ENCODE measurements at places on chromosomes 6 and 20. TPM values are rescaled to one million over a fixed set of nuclear protein-coding genes. Genes with fewer than 3 reads are reported as not detected.

Gene HUS1B
- 0.17 TPM for total RNA-seq

- DNase-seq: peak; percentile 29
These were observed 897 bp downstream of the CHD6 start for GRCh38 chr20:41617059-41617901.

Gene MPIG6B
- not detected for total RNA-seq

Gene APCDD1L
- 0.34 TPM for total RNA-seq

- DNase-seq: no peak
These were observed 119.2 kb upstream of the INSM1 start for GRCh38 chr20:20248620-20249200.

DNA sequence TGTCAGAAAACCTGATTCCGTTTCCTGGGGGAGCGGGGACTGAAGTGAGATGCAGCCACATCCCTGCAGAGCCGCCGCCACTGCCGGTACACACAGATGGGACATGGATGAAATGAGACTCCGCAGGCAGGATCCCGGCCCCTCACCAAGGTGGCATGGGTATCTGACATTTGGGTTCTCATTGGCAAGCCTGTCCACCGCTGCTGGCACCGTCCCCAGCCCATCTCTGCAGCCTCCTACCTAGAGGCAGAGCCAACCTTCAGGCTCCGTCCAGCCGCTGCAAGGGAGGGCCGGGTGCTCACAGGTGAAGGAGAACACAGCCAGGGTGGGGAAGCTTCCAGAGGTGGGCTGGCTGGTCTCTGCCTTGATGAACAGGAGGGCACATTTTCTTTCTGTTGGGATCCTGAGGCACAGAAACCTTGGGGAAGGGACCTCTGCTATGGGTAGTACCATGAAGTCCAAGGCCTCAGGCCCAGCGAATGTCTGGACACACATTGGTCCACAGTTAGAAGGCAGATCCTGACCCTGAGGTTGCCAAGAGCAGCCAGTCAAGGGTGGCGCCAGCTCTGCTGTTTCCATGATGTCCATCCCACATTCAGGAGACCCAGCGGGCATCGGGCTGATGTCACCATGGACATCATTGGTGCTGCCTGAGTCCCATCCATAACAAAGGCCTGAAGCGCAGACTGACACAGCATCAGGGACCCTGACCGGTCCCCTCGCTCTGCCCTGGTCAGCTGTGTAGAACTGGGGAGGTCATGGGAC lies 177.4 kb downstream of the TAF4 start:
- no peak for DNase-seq

Gene GCNT2
- 0.63 TPM for total RNA-seq

Gene RAD21L1
- total RNA-seq: 0.19 TPM

GRCh38 chr6:69895396-69895795 lies 29.0 kb downstream of the COL19A1 start:
- no peak for DNase-seq

DNA sequence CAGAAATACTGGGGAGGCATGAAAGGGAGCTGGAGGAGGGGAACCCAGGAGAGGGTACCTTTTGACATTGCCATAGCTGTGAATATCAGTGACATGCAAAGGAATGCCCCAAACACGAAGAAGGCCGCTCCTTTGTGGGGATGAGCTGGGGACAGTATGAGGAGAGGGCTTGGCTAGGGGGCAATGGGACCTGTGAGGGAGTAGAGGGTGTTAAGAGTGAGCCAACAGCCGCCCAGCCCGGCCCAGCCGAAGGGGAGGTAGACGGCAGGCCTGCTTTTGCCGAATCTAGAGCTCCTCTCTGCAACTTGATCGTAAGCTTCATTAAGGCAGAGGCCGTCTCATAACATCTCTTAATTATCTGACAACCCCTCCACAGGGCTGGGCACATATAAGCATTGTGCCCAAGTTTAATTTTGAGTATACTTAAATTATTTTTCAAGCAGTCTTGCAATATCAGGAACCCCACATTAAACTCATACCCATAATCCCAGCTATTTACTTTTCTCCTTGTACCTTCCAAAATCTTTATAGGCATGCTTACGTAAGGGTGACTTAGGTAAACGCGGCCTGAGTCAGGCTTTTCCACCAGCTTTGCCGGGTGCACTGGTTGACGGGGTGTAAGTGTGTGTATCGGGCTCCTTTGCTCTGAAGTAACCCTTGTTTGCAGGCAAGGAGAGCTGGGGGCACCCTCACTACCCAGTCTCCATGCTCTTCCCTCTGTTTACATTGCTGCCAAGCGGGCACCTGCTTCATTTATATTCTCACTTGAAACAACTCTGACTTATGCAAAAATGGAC lies 24.9 kb upstream of the VEGFA start:
- no peak for DNase-seq

DNA sequence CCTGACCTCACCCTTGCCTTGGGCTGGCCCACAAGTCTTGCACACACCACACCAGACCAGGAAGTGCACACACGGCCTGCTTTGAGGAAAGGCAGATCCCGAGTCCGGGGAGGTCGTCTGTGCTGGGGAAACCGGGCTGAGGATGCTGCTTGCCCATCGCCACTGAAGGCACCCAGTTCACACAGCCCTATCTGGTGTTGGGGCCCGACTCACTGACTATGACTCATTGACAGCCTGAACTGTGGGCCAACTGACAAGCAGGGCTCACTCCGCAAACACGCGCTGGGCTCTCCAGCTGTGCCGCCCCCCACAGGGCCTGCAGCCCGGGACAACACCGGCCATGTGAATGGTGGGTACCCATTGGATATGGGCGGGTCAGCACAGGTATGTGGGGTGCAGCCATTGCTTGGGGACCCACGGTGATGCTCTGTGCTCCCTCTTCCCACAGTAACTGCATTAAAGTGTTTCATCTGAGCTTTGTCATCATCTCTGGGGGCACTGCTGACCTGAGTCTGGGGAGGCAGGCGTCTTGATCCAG lies 1.6 kb downstream of the SAMD10 start:
- DNase-seq: peak; percentile 76

DNA sequence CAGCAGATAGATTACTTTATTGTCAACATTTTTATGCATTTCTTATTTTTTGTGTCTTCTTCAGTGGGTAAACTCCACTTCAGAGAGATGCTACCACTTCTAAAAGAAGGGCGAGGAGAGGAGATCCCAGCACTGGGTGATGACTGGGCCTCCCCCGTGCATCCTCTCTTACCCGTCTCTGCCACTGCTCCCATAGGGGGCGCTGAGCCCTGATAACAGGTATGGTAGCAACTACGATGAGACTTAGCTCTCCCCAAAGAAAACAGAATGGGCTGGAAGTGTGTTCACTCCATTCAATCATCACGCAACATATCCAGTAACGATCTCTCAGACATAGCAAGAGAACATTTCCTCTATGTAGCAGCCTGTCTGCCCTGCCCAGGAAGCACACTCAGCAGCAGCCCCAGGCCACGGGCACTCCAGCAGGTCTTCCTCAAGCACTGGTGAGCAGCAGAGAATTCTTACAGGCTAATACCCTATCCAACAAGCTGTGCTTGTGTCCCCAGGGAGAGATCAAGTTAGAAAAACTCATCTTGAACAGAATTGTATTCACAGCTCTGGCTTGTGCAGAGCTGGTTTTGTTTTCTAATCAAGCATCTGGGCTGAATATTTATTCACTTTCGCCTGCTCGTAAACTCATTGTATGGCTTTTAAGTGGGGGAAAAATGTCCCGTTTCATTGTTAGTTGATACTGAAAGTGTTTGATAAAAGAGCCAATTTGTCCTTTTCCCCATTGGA lies 533.1 kb upstream of the CDH4 start:
- no peak for DNase-seq

- DNase-seq: peak; percentile 83
These were observed 7.1 kb downstream of the RPS6KA2 start for GRCh38 chr6:166619912-166620311.

- no peak for DNase-seq
These were observed 13.6 kb upstream of the GATA5 start for GRCh38 chr20:62489186-62489931.

DNA sequence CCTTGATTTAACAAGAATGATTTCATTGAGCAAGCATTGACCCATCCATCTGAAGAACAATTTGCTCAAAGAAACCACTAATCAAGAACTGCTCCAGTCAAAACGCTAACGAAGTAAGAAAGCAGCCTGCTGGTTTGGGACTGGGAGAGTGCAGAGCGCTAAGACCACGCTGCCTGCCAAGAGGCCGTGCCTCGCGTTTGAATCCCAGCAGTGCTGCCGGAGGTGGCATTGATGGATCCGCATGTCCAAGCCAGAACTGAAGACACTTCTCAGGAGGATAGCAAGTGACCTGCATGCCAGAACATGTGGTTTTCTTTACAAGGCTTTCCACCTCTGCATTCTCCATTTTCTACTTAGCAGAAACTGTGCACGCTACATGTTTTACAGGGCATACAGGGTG lies 105.2 kb upstream of the FOXC1 start:
- no peak for DNase-seq

DNA sequence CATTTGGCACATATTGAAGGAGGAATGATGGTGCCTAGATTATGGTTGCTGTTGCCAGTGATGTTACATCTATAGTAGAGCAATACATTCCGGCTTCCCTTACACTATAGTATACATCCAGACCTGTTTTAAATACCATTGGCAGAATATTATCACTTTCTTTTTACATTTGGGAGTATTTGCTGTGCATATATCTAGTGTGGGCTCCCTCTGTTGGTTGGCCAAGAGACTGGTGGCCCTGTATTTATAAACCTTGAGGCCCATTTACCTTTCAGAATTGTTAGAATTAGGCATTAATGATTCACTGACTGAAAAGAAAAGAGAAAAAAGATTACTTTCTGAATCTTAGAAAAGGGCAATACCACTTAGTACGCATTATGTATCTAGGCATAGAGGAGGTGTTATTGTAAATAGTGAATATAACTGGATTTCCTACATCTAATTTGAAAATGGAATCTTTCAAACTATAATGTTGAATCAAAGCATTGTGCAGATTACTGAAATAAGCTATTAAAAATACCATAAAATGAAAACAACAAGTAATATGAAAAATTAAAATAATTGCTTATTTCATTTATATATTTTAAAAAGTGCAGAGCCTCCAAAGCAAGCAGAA lies 628.8 kb upstream of the MAN1A1 start:
- DNase-seq: peak; percentile 19

GRCh38 chr6:16849280-16849987 lies 88.2 kb upstream of the ATXN1 start:
- peak; percentile 87 for DNase-seq

DNA sequence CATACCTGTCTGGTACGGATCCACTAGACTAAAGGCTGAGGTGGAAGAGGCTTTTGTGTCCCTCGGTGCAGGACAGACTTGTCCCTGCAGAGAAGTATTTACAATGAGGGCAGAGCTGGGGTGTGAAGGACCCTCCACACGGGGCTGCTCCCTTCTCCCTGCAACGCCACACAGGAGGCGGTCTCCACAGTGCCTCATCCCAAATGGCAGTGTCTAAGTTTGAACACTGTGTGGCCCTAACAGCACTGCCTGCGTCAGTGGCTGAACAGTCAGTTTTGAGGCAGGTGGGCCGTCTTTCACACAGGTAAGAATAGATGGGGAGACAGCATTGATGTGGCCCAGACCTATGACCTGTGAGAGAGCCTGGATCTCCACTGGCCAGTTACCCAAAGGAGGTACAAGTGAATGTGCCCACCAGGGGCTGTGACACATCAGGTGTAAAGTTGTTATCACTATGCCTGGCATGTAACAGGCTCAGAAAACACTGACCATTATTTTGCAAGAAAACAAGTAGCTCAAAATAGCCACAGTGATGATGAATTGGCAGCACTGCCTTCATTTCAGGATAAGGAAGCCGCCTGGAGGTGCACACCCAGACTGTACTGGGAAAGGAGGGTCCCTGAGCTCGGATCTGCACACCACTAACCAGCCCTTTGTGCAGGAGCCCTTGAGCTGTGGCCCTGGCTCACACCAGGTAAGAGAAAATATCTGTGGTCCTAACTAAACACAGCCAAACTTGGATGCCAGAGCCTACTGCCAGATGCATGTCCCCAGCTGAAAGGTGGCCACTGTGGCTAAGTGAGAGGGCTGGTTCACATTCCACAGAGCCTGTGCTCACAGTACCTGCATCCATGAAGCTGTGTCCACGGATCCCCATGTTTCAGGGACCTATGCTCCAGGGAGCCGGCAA lies 246.7 kb downstream of the DLL1 start:
- no peak for DNase-seq

DNA sequence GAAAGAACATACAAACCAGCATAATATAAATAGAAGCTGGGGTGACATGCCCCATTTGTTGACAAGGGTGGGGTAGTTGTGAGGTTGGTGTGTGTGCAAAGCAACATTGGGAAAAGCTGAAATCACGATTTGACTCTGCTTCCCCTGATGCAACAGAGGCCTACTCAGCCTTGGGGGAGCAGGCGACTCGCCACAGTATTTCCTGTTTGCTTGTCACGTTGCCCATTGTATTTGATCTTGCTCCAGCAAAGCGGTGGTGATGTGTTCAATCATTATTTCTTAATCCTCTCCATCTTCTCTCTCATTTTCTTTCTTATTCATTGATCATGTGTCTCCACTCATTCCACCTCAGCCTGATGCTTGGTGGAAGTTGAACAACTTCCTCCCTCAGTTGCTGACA lies 165.8 kb upstream of the CITED2 start:
- peak; percentile 80 for DNase-seq

Gene PLCB1
- 0.06 TPM for total RNA-seq

Gene C20orf202
- not detected for total RNA-seq

DNA sequence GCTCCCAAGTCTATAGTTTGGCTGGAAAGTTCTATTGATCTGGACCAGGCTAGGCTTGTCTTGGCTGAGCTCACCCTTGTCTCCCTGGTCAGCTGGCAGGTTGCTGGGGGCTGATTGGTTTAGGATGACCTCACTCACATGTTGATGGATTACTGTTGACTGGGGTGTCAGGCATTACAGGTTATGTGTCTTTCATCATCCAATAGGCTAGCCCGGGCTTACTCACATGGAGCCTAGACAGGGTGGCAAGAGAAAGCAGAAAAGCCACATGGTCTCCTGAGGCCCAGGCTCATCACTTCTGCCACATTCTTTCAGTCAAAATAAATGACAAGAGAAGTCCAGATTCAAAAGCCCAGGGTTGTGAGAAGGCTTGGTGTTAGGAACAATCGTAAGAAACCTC lies 103.5 kb downstream of the BFSP1 start:
- no peak for DNase-seq

- DNase-seq: peak; percentile 64
These were observed 29.3 kb downstream of the BCAS4 start for GRCh38 chr20:50824137-50824536.

GRCh38 chr20:34883087-34883688 lies 6.8 kb downstream of the ACSS2 start:
- no peak for DNase-seq

Gene CTAGE9
- total RNA-seq: not detected

- DNase-seq: no peak
These were observed 83.2 kb upstream of the EYA4 start for GRCh38 chr6:133157995-133158394.

- no peak for DNase-seq
These were observed 759.8 kb upstream of the CITED2 start for GRCh38 chr6:140134224-140134623.

GRCh38 chr6:72130327-72130726 lies 244.0 kb downstream of the RIMS1 start:
- no peak for DNase-seq

Gene AIF1
- not detected for total RNA-seq

GRCh38 chr6:134750669-134751068 lies 199.2 kb downstream of the ALDH8A1 start:
- DNase-seq: peak; percentile 46

Gene DAAM2
- 109 TPM for total RNA-seq

GRCh38 chr6:168292826-168293225 lies 26.8 kb downstream of the DACT2 start:
- DNase-seq: no peak

Gene PRIM2
- total RNA-seq: 43.7 TPM

Gene HMGCLL1
- total RNA-seq: not detected

Gene ANGPT4
- not detected for total RNA-seq

GRCh38 chr20:59831024-59831915 lies 102.2 kb downstream of the SYCP2 start:
- no peak for DNase-seq

- peak; percentile 54 for DNase-seq
These were observed 13.8 kb downstream of the RNF144B start for GRCh38 chr6:18400831-18401446.
